Panc1 (cell line): ENCODE measurements at places on chromosomes 13 and 19.

DNA sequence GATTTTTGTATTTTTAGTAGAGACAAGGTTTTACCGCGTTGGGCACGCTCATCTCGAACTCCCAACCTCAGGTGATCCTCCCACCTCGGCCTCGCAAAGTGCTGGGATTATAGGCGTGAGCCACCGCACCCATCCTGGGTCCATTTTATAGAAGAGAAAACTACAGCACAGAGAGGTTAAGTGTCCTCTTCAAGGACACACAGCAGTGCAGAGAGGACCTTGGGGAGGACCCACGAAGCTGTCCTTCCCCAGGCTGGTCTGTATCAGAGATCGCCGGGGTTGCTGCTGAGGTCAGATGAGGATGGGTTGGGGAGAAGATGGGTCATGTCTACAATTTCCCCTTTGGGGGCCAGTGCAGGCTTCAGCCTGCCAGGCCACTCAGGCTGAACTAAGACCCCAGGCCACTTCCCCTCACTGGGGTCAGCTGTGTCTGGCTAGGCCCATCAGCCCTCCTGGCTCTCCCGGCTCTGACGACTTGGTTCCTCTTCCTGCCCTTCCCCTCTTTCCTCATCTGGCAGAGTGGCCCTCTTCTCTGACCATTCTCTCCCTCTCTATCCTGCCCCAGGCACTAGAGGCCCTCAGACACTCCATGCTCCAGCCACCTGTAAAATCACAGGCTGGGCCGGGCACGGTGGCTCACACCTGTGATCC lies 9.6 kb downstream of the MYO1F start:
- no peak for DNase-seq

DNA sequence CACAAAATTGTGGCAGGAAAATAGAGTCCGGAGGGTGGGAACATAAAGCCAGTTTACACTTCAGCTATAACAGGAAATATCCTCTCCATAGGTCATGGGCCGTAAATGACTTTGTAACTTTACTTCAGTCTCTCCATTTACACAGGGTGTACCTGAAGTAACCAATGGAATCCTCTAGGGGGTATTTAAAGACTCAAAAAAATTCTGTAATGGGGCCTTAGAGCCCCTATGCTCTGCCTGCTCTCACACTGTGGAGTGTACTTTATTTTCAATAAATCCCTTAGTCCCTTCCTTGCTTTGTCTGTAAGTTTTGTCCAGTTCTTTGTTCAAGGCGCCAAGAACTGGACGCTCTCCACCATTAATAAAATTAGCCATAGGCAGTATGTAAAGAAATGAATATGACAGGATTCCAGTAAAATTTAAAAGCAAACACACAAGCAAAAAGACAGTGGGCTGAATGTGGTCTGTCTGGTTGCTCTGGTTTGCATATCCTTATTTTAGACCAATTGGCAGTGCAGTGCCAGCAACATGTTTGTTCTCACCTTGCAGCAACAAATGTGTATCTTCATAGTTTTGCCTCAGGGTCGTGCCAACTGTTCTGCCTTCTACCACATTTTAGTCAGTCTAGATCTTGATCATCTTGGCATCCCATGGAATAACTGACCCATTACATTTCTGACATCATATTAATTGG lies 801.5 kb upstream of the SPRY2 start:
- no peak for DNase-seq

- no peak for DNase-seq
Observed at GRCh38 chr13:51364404-51365008, 25.0 kb downstream of the SERPINE3 start.

- no peak for DNase-seq
Observed at GRCh38 chr13:85266331-85266730, 532.9 kb downstream of the SLITRK6 start.

- no peak for DNase-seq
Observed at GRCh38 chr13:67267136-67267535, 37.0 kb upstream of the PCDH9 start.

GRCh38 chr13:23856008-23856750 lies 33.0 kb downstream of the MIPEP start:
- DNase-seq = no peak

GRCh38 chr19:5436106-5436947 lies 18.9 kb upstream of the ZNRF4 start:
- DNase-seq = no peak

- DNase-seq = no peak
Observed at GRCh38 chr13:47168066-47168465, 271.2 kb upstream of the HTR2A start.

DNA sequence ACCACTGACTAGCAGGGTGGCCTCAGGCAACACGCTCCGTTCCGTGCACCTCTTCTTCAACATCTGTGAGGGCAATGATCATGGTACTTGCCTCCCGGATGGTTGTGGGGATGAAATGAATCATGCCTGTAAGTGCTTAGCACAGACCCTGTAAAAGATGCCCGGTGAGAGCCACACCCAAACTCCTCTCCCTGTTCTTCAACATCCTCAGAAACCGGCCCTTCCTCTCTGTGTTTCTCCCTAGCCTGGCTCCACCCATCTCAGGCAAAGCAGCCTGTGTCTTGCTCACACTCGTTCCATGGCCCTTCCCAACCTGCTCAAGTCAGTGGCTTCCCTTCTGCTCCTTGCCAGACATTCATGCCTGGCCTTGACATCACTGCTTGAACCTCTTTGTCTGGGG lies 5.8 kb upstream of the DMKN start:
- no peak for DNase-seq

DNA sequence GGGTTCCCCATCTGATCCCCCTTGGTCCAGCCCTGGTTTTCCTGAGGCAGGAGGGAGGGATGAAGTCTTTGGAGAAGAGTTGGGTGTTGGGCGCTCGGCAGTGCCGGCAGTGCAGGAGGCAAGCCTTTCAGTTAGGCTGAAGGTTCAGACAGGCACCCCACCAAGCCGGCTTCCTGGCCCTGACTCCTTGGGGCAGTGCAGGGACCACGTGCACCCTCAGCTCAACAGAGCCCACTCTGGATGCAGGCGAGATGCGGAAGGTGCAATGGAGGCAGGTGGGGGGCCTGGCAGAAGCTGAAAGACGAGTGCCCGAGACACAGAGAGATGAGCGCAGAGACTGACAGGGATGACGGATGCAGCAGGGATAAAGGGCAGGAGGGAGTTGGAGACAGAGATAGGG lies 11.1 kb downstream of the MAMSTR start:
- DNase-seq = no peak

DNA sequence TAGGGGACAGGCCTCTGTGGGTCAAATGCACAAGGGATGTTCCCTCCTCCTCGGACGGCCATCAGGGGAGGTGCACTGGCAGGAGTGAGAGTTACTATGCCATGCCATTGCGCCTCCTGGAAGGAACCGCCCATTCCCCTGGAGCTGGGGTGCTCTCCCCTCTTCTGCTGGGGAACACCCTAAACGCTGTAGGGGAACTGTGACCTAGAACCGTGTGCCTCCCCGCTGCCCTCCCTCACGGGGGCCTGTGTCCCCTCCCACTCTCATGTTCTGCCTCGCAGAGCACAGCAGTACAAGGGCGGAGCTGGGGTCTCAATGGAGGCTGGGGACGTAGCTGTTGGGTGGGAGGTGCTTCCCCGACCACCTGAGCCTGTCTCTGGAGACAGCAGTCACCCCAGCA lies 17.2 kb upstream of the CRTC1 start:
- DNase-seq = no peak

GRCh38 chr13:79445968-79446645 lies 34.8 kb upstream of the NDFIP2 start:
- no peak for DNase-seq

GRCh38 chr19:8115805-8116396 lies 33.5 kb downstream of the FBN3 start:
- DNase-seq = no peak

GRCh38 chr19:17091758-17092333 lies 16.3 kb downstream of the MYO9B start:
- DNase-seq = no peak

GRCh38 chr13:63184693-63185092 lies 1769.0 kb upstream of the PCDH20 start:
- DNase-seq = no peak

GRCh38 chr13:99431927-99432608 lies 69.2 kb upstream of the TM9SF2 start:
- no peak for DNase-seq

- no peak for DNase-seq
Observed at GRCh38 chr13:40190641-40191100, 475.8 kb downstream of the FOXO1 start.

DNA sequence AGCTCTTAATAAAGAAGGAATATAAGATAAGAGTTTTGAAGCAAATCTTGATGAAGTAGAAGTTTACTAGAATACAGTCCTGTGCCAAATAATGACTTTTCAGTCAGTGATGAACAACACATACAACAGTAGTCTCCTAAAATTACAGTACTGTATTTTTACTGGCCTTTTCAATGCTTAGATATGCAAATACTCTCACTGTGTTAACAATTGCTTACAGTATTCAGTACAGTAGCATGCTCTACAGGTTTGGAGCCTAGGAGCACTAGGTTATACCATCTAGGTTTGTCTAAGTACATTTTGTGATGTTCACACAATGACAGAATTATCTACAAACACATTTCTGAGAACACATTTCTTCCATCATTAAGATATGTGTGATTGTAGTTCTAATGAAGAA lies 316.7 kb upstream of the KLHL1 start:
- no peak for DNase-seq

DNA sequence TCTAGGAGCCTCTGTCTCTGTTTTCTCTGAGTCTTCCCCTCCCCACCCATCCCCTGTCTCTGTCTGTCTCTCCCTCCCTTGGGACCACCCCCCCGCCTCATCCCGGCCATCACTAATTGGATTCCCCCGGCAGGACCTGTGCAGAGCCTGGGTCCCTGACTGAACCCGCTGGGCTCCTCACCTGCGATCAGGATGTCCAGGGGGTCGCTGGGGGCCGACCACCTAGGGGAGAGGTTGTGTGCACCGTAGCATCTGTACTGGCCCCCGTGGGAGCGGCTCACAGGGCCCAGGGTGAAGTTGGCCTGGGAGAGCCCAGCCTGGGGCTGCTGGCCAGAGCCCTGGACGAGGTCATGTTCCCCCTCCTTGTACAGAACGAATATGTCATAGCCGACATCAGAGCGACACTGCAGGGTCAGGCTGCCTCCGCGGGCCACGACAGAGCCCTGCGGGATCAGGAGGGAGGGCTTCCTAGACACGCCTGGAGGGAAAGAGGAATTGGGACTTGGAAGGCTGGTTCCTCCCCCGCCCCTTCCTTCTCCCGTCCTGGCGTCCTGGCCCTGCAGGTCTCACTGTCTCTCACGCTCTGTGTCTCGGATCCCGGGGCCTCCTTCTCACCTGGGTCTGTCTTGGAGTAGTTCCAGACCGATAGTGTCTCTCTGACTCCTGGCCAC lies 1.8 kb downstream of the LILRB5 start:
- no peak for DNase-seq

GRCh38 chr13:30346789-30347167 lies 39.4 kb upstream of the KATNAL1 start:
- no peak for DNase-seq

GRCh38 chr13:107351305-107351704 lies 783.4 kb upstream of the ARGLU1 start:
- DNase-seq = no peak

GRCh38 chr13:79225487-79226232 lies 180.4 kb downstream of the RBM26 start:
- no peak for DNase-seq

DNA sequence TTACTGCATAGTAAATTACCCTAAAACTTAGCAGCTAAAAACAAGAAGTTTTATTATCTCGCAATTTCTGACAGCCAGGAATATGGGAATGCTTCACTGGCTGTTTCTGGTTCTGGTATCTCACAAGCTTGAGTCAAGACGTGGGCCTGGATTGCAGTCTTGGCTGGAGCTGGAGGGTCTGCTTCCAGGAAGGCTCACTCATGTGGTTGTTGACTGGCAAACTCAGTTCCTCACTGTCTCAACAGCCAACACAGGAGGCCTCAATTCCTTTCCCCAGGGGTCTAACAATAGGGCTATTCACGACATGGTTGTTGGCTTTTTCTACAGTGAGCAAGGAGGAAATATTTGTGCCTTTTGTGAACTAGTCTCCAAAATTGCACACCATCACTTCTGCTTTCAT lies 146.3 kb downstream of the GPC5 start:
- no peak for DNase-seq

- no peak for DNase-seq
Observed at GRCh38 chr13:97300871-97301270, 78.7 kb downstream of the MBNL2 start.

GRCh38 chr19:54586397-54586796 lies 7.0 kb upstream of the LILRA1 start:
- DNase-seq = no peak

GRCh38 chr13:25688536-25688935 lies 316.8 kb downstream of the ATP8A2 start:
- no peak for DNase-seq

- DNase-seq = no peak
Observed at GRCh38 chr19:18274219-18274780, at the start of gene IQCN. IQCN (minus strand) TSS chr19:18274452; CDS start chr19:18269478, 4,974 bp downstream.

DNA sequence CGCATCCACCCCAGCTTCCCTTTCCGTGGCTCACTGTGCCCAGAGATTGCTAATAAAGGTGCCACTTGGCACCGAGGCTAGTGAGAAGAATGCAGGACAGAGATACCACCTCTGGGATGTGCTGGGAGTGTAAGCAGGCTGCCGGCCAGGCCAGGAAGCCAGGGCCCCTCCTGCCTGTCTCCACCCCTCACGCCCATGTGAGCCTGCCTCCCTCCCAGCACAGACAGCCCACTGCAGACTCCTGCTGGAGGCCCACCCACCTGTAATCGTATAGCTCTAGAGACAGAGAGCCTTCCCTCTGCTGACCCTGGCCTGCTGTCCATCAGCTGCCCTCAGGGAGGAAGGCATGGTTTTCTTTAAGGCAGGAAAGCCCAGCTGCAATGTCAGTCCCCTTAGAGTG lies 13.9 kb downstream of the VSTM2B start:
- no peak for DNase-seq

GRCh38 chr13:42153199-42154113 lies 105.0 kb downstream of the DGKH start:
- DNase-seq = no peak

DNA sequence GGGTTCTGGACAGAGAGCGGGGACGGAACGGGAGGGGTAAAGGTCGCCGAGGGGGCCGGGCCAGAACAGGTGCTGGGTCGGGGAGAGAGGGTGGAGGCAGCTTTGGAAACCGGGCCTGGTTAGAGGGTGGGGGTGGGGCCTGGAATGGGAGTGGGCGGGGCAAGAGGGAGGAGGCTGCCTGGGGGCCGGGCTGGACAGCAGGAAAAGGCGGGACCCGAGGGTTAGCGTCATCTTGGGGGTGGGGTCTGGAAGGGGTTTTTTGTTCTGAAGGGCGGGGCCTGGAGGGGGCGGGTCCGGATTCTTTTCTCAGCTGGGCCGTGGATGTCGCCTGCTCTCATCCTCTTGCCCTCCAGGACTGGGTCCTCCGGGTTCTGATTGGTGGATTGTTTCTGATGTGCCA lies 4.3 kb upstream of the ZNF813 start:
- no peak for DNase-seq

DNA sequence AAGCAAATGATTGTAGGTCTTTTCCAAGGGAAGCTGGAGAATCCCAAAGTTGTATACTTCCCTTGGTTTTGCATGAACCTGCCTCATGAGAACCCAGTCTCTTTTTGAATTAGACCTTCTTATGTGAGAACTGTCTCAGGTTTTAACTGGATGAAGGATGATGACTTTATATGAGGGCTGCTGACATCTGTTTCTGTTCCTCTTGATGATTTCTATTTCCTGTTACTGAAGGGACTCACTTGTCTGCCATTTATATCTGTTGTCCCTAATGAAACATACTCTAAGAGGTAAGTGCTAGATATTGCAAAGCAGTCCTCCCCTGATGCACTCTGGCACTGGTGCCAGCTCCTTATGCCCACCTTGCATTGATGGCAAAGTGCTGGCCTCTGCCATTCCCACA lies 33.6 kb downstream of the ERICH4 start:
- DNase-seq = no peak

GRCh38 chr13:21576426-21576825 lies 27.5 kb downstream of the MICU2 start:
- no peak for DNase-seq
